Cerebellar cortex (tissue), 1 donor: ENCODE measurements at places on chromosomes 5 and 9.

DNA sequence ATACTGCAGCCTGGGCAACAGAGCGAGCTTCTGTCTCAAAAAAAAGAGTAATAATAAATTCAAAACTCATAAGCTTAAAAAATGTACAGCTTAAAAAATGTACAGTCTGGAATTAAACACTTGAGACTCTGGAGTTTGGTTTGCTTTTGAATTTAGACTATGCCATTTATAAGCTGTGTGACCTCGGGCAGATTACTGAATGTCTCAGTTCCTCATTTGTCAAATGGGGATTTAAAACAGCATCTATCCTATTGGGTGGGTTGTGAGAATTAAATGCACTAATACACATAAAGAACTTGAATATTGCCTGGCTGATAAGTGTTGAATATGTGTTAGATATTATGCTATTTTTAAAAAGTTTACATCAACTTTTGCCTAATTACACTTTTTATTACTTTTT lies 98.4 kb downstream of the SCAMP1 start:
- DNase-seq: no peak

- DNase-seq: no peak
These were observed 40.2 kb downstream of the NFIB start for GRCh38 chr9:14273696-14274121.

- DNase-seq: no peak
These were observed 402.2 kb upstream of the WWC1 start for GRCh38 chr5:167889276-167889675.

DNA sequence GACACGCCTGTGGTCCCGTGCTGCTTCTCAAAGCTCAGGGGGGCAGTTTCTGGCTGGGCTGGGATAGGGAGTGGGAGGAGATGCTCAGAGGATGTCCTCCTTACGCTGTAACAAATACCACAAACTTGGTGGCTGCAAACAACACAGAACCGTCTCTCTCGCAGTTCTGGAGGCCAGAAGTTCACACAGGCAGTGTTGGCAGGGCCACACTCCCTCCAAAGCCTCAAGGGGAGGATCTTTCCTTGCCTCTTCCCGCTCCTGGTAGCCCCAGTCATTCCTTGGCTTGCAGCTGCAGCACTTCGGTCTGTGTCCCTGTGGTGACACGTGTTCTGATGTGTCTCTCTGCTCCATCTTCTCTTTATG lies 10.4 kb upstream of the ORM1 start:
- DNase-seq: no peak
